Mucosa of descending colon (tissue), 3 donors: ENCODE measurements at places on chromosomes 5 and 9.

DNA sequence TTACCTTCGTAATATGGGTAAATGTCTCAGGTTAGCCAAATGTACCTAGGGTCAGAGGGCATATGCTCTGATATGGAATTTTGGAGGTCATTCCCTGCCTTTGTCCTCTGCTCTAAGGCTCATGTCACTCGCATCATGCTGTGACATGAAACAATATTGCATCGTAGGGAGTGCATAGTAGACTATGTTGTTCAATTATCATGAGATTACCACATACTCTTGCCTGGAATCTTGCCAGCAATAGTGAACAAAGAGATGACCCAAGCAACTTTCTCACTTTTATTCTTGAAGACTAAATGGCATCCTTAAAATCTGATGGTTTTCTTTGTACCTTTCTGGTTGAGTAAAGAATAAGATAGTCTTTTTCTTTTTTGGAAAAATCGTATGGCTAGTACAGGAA is 27.6 kb downstream of the ZNF462 start:
- no peak for DNase-seq

DNA sequence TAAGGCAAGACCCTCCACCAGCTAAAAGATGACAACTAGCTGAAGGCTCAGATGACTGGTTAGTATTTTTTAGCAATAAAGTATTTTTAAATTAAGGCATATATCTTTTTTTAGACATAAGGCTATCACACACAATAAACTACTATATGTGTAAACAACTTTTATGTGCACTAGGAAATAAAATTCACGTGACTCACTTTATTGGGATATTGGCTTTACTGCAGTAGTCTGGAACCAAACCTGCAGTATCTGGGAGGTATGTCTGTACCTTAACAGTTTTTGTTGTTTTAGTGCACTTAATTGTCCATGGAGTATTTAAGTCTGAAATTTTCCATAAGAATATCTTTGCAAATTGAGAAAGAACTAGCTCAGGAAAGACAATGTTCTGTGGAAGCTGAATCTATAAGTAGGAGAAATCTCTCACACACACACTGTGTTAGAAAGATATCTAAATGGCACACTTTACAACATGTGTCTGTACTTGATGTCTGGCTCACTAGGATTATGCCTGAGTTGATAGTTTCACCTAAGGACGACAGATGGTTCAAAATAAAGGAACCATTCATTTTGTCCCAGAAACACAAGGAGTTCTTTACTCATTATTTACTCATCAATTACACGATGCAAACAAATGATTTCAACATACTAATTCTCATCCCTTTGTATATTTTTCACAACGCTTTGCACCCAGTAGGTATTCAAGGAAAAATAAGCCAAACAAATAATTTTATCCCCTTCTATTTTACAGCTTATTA is 4.6 kb downstream of the RAPGEF6 start:
- DNase-seq, result no peak

- no peak for DNase-seq
Measured at GRCh38 chr5:139670369-139671095, 22.4 kb downstream of the CXXC5 start.

DNA sequence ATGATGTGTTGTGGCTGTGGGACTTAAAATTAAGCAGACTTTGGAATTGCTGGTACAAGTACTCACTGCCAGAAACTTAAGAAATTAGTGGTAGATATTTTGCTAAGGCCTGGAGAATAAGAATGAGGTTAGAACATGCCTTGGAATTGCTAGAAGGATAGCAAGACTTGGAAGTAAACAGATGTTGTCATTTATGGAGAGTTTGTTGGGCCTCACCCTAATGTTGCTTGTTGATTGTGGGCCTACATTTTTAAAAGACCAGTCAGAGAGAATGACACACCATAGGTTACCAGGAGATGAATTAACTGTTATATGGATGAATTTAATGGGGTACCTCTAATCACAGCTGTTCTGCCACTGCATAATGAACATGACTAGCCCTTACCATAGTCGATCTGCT is 120.1 kb upstream of the GAS1 start:
- DNase-seq, result no peak

DNA sequence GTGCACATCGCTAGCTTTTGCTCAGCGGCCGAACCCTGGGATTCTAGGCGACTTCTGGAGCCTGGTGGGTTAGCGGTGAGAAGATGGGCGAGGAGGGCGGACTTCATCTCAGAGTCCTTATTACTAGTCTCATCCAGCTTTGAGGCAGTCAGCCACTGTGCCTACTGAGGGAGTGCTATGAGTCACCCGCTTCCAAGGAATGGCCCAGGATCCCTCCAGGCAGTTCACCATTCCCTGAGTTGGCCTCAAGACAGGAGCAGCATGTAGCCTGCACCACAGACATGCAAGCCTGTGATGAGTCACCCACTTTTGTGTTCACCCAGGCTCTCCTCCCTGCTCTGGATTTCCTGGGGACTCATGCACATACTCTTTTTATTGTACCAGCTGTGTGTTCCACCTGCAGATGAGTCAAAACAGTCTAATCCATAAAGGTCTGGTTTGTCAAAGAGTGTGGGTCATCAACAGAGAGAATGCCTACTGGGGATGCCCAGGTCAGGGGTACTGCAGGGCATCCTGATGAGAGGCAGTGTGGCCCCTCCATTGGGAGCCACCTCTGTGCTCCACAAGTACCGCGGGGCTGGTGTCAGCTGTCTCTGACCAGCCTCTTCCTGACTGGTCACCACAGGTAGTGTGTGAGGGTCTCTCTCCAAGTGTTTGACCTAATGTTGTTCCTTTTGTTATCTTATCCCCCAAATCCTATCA is 20.2 kb downstream of the SLC22A5 start:
- DNase-seq, result peak; percentile 46

GRCh38 chr5:110880413-110880812 is 141.6 kb downstream of the SLC25A46 start:
- peak; percentile 29 for DNase-seq

GRCh38 chr5:169893571-169893970 is 86.7 kb downstream of the INSYN2B start:
- DNase-seq, result no peak

DNA sequence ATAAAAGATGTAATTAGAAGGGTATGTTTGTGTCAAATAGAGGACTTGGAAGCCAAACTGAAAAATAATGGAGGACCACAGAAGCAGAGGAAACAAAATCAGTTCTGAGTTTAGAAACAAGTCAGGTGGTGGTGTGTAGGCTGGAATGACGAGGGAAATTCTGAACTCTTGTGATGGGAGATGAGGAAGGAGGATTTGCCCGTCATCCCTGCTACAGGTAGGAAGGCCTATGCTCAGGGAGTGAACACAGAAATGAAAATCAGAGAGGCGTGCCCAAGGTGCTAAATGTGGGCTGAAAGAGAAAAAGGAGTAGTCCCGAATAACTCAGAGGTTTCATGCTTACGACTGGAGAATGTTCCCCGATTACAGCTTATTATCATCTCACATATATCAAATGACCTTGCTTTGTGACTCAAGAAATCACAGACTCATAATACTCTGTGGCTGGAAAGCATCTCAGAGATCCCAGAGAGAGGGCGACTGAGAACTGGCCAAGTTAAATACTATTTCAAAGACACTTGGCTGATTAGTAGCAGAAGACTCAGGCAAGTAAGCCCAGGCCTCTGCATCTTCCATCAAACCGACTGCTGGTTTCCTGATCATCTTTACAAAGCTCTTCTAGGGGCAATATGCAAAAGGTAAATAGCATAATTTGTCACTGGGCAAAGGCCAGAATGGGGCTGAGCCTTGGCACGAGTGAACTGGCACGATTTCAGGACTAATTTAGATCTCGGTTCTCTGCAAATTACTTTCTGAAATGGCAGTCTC is 126.0 kb downstream of the SUSD1 start:
- peak; percentile 83 for DNase-seq

DNA sequence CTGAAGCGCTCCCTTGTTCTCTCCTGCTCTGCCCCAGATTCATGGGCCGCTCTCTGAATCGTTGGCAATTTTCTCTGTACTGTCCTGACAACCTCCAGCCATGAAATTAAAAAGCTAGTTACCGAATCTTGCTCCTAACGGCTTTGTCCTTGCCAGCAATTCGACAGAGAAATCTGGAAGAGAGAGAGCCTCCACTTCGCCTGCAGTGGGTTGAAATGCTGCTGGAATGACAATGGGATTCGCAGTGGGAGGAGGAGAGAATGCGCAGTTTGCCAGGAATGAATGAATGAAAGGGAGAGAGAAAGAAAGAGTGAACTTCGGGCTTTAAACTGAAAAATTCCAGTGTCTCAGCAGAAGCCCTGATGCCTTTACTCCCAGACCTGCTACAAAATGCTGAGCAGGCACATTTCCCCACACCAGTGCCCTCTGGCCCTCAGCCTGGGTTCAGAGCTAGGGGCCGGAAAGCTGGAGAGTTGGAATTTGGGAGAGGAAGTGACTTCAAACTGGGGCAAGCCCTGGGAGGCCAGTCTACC is 11.5 kb upstream of the BOD1 start:
- no peak for DNase-seq

DNA sequence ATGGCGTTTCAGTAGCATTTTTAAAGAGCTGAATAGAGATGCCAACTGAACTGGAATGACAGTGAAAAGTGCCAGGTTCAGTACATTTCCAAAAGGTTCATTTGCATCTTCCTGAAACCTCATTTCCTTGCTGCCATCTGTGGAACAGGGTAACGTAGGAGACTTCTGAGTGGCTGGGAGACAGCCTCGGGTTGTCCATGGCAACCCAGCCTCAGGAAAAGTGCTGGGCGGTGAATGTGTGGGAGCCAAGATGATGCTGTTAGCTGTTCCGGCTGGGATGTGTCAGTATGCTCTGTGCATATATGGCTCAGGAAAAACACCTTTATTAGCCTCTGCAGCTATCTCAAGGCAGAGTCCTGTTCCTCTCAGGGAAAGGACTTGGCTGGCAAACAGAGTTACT is 87.5 kb downstream of the KLHL3 start:
- no peak for DNase-seq

DNA sequence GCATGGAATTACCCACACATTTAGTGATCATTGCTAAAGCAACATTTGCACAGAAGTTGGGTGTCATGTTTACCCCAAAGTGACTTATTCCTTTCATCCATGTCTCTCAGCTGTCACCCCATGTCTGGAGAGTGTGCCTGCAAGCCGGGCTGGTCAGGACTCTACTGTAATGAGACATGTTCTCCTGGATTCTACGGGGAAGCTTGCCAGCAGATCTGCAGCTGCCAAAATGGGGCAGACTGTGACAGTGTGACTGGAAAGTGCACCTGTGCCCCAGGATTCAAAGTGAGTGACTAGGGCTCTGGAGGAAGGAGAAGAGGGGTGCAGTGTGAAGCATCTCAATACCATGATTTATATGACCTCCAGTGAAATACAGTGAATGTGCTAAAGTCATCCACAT is 99.9 kb upstream of the PRRC1 start:
- no peak for DNase-seq

DNA sequence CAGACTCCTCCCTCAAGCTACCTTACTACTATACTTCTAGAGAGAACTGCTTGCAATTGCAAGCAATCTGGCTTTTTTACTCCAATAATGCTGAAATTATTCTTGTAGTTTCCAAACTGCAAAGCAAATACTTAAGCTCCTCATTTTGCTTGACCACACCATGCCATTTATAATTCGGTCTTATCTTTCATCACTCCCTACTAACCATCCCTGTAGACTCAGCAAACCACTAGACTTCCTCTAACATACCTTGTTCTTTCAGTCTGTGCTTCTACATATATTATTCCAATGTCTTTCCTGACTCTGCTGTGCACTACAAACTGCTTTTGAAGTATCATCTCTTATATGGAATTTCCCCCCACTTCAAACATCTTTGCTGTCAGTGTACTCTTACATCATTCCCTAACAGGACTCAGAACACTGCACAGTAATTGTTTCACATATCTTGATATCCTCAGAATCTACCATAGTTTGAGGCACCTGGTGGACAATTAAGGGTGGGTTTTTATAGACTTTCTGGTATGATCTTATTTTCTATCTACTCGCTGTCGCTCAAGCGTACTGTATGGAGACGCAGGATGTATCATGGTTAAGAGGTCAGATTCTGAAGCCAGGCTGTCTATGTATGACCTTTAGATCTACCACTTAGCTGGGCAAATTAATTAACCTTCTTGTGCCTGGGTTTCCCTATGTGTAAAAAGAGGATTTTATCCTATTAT is 2.8 kb downstream of the IL6ST start:
- DNase-seq, result no peak

DNA sequence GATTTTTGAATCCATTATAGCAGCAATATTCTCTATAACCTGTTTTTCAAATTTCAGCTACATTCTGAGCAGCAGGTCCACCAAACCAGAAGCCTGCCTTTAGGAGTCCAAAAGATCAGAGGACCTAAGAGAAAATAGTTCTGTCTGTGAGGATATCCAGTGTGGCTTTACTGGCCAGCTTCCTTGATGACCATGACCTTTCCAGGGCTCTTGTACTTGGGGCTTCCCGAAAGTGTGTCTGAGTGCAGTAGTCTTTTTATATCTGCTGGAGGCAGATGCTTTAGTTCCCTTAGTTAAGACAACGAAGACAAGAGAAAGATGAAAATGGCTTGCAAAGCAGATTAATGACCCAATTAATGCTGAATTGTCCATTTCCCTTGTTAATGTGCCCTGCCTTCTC is 72.4 kb downstream of the SGCD start:
- no peak for DNase-seq

DNA sequence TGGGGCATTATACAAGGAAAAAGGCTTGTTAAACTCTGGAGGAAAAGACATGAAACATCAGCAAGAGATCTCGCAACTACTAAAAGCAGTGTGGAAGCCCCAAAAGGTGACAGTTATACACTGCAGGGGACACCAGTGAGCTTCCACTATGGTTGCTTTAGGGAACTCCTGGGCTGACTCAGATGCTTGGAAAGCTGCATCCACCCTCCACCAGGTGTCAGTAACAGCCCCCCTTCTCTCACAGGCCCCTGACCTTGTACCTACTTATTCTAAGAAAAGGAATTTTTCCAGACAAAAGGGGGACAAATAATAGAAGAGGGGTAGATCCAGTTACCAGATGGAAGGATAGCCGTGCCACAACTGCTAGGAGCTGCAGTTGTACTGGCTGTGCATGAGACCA is 154.4 kb upstream of the COX7C start:
- DNase-seq, result no peak

DNA sequence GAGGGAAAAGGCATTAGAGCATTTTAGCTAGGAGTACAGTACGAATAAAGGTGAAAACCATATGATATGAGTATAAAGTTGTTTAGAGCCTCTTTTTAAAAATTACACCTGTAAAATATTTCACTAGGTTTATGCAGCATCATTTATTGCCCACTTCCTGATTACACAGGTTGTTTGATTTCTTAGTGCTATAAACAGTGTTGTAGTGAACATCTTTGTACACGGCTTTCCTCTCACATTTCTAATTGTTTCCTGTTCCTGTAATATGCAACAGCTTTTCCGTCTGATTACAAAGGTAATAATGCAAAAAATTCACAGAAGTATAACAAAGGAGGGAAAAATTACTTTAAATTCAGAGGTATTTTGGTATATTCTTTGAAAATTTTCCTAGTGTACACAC is 13.0 kb downstream of the STOM start:
- no peak for DNase-seq

GRCh38 chr5:83474161-83474796 is 2.7 kb downstream of the VCAN start:
- peak; percentile 78 for DNase-seq

- no peak for DNase-seq
Measured at GRCh38 chr9:136537896-136538598, 7.8 kb downstream of the NOTCH1 start.

GRCh38 chr9:92725766-92726165 is 38.9 kb downstream of the BICD2 start:
- DNase-seq, result no peak
